Activated CD4-positive, alpha-beta T cell treated with anti-CD3 and anti-CD28 coated beads, Interleukin-2, amount 50 U/mL, for 48 hours (primary cell): ENCODE measurements at places on chromosomes 3 and 15.

- no peak for DNase-seq
Measured at GRCh38 chr3:177110895-177111294, 86.4 kb downstream of the TBL1XR1 start.

DNA sequence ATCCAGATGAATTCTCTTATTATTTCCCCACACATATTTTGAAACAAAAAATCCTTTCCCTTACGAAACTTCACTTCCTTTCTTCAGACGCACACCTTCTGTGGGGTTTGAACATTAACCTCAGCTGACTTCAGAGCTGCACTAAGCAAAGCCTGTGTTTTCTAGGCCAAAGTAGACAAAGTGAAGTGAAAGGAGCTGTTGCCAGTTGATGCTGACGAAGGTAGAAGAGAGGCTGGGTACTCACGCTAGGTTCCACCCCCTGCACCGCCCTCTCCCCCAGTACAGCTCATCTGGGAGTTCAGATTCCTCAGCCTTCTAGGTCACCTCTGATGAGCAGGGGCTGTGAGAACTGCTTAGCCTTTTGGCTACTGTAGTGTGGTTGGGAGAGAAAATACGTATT is 24.1 kb downstream of the DUT start:
- no peak for DNase-seq

DNA sequence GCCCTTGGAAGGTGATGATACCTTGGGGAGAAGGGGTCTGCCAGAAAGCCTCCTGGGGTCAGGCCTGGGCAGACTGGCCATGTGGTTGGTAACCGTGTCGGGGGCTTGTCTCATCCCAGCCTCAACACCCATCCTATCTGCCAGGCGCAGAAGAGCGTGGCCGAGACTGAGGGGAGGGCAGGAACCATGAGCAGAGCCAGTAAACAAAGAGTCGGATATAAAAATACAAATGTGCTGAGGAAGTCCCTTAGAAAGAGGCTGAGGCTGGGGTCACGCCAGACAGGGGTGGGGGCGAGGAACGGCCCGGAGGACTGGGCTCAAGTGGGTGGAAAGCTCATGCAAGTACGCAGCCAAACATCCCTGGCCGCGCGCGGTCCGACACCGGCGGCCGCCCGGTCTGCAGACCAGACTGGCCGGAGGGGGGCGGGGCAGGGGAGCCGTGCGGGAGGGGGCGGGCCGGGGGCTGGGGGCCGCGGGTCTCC is 1.9 kb downstream of the CAMK2N2 start:
- no peak for DNase-seq

DNA sequence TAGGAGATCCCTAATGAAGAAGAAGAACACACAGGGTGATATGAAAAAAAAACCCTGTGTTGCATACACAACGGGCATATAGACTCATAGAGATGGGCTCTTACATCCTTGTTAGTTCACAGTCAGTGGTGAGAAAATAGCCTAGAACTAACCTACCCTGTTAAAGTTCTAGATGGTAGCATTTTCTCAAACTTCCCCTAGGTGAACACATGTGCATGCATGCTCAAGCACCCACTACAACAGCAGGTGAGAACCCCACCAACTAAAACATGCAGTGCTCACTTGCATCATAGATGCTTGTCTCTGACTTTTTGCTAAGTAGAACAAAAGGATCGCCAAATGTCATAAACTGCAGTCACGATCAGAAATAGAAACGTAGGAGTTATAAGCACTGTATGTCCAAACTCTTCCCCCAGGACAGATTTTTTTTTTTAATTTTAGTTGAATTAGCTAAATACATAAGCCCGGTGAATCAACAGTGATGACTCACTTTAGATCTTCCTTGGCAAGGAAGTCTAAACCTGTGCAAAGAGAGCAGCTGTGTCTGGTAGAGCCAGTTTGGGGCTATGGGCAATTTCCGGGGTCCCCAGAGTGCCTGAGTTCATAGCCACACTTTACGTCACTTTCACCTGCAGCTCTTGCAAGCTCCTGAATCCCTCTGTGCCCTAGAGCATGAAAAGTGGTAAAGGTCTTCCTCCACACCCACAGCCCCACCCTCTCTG is 96.2 kb upstream of the SEMA6D start:
- DNase-seq, result no peak

DNA sequence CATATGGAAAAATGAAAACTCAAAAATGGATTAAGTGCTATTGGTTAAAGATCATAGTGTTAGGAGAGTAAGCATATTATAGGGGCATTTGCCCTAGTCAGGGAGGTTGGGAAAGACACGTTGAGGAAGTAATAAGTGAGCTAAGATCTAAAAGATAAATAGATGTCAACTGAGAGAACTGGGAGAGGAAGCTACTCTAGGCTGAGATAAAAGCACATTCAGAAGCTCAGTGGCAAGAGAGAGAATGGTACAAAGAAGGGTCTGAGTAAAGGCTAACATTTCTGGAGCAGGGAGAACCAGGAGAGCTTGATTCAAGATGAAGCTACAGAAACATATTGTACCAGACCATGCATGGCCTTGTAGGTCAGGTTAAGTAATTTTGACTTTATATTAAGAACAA is 63.9 kb downstream of the TRPC1 start:
- no peak for DNase-seq

DNA sequence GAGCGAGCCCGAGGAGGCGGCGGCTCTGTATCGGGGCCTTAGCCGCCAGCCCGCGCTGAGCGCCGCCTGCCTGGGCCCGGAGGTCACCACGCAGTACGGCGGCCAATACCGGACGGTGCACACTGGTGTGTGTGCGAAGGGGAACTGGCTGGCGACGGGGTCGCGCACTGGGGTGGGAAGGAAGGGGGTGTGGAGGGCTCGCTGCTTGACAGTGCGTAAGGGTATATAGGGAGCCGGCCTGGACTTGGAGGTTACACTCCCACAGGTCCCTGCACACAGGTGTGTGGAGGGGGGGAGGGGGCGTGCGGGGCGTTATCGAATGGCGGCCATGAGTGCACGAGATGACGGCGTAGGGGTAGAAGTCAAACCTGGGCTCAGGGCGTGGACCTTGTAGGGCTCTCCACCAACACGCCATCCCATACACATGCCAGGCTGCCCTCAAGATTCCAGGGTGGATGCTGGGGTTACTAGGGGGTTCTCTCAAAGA is 389 bp downstream of the APEH start:
- DNase-seq, result peak; percentile 32

DNA sequence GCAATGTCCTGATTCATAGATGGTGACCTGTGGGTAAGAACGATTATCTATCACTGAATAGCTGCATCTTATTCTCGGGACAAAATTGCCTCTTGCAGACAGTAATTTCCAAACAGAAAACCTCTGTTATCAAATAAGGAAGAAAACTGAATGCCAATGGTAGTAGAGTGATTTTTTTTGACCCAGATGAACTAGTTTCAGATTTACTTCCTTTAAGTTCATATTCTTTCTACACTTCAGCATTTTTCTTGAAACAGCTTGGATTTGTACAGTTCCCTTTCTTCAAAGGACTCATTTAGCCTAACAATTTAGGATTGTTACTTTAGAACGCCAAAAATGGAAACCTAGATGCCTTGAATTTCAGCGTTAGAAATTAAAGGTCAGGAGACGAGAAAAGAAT is 14.6 kb downstream of the ETV5 start:
- no peak for DNase-seq

DNA sequence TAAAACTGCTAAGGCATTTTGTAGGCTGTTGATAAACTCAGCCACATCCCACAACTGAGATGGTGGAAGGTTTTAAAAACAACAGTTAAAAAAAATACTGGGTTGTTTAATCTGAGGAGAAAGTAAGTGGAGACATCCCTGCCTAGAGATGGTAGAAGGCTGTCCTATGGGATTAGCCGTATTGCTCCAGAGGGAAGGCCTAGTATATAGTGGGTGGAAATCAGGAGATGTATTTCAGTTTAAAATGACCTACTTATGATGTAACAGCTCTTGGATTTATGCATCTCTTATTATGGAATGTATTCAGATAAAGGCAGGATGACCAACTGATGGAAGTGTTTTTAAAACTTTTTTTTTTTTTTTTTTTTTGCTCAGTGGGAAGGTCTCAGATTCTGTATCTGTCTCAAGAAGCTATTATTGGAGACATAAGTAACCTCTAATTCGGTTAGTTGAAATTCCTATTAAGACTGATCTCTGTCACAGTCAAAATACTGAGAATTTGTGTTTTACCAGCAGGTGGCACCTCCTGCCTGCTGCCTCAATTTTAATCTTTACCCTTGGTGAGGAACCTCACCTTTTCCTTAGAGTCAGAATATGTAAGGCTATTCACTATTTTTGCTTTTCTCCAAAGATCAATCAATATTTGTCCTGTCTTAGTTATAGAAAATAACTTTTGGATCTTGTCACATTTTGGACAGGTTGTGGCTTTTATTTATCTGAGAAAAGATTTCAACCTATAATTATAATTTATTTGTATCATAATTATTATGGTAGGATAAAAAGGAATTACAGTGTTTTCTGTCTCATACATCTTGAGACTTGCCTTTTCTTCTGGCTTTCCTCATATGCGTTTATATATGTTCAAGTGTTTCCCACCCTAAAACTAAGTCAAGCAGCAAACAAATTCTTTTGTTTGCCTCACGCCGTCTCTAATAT is 63.0 kb downstream of the VPS8 start:
- no peak for DNase-seq

DNA sequence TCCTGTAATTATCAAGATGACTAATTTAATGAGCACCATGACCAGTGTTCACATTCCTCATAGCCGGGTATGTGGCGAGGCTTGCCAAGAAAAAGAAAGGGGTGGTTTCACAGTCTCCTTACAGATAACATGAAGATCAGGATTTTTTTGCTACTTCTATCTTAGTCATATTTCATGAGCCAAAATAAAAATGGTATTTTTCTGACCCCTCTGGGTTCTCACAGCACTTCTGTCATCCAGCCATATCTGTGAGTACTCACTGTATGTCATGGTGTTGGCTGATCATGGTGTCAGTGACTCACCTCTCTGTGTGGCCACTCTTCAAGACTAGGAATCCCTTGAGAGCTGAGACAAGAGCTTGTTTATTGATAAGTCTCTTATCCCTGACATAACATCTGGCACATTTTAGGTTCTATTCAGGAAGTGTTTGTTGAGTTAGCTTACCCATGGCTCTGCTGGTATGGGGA is 130.5 kb upstream of the LMCD1 start:
- no peak for DNase-seq

- no peak for DNase-seq
Measured at GRCh38 chr3:186151077-186151971, 42.4 kb upstream of the ETV5 start.

GRCh38 chr3:126451511-126451910 is 24.2 kb downstream of the ZXDC start:
- DNase-seq, result no peak

GRCh38 chr15:38531509-38531908 is 33.1 kb downstream of the RASGRP1 start:
- DNase-seq, result no peak

DNA sequence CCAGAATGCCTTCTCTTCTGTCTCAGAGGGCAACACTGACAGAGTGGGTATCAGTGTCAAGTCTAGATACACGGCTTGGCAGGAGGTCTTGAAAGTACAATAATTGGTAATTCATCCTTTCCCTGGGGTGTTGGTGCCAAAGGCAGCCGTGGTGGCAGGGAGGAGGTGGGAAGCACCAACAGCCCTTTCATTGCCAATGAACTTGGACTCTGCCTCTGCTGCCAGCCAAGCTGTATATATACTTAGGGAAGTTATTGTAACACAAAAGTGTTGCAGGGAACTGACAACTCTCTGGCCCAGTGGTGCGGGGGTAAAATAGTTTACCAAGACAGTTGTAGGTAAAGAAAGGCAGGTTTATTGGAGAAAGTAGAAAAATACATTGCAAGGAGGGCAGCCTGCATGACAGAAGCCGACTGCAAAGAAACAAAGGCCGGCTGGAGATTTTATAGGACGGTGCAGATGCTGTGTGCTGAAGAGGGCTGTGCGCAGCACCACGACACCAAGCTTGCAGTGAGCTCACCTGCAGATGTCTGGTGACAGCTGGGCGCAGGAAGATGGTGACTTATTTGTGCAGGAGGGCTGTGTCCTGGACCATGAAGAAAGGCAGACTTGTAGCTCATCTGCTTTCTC is 4.0 kb upstream of the FAM3D start:
- no peak for DNase-seq

DNA sequence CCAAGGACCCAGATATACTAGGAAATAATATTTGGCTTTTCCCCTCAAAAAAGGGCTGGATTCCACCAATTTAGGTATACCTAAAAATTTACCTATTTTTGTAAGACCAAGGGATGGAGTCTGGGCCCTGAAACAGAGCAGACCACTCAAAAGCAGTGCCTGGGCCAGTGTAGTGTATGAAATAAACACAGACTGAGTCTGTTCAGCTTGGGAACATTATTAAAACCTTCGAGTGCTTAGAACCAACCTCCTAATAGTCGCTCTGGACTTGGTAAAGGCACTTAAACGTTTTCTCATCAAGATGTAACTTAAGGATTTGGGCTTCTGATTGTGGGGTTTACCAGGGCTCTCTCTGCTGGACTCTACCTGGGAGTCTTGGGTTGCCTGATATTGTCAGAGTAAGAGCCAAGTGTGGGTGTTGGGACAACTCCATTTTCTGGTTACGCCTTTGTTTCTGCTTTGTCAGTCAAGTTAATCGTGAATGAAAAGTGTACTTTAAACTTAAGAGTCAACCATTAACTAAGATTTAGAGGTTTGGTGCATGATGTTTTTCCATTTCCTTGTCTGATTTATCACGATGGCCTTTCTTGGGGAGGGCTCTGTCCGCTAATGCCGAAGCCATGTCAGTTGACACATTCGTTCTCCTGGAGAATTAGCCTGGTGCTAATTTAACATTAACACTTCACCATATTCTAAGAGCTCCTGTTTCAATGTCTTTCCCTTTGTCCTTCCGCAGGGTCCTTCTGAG is 221.0 kb upstream of the TPM1 start:
- DNase-seq, result no peak

DNA sequence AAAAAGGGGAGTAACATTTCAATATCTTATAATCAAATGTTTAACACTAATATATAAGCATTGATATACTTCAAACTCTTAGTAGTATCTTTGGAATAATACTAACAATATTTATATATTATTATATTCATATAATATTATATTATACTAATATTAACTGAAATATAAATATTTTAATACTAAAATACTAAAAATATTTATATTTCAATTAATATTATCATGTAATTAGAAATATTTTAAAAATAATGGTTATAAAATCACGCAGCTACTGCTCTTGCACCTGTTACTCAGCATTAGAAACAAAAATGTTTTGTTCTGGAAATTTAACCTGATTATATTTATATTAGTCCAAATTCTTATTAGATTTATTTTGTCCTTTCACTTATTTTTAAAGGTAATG is 12.6 kb upstream of the ATP8B4 start:
- no peak for DNase-seq

- DNase-seq, result no peak
Measured at GRCh38 chr3:150302246-150302645, 105.9 kb upstream of the TSC22D2 start.

- no peak for DNase-seq
Measured at GRCh38 chr3:58749948-58750347, 83.4 kb upstream of the FAM3D start.

DNA sequence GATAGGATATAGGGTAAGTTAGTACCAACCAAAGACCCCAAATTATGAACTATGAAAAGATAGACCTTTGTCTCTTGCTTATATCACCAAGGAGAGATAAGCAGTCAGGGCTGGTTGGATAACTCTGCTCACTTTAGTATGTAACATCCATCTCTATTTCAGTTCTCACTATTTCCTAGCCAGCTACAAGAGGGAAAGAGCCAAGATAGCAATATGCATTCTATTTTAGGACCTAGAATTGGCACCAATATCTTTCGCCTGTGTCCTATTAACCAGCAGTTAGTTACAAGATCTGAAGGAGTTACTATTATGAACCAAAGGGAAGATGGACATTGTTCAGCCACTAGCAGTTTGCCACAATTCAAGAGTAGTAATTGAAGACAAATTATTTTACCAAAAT is 457.5 kb downstream of the NSUN3 start:
- no peak for DNase-seq

- no peak for DNase-seq
Measured at GRCh38 chr15:101018016-101018415, 98.9 kb downstream of the LRRK1 start.
